ENCODE measurements at places on chromosomes 6 and 20.

GRCh38 chr6:105790635-105791034, 295.5 kb upstream of the PRDM1 start:
- DNase-seq, result no peak

DNA sequence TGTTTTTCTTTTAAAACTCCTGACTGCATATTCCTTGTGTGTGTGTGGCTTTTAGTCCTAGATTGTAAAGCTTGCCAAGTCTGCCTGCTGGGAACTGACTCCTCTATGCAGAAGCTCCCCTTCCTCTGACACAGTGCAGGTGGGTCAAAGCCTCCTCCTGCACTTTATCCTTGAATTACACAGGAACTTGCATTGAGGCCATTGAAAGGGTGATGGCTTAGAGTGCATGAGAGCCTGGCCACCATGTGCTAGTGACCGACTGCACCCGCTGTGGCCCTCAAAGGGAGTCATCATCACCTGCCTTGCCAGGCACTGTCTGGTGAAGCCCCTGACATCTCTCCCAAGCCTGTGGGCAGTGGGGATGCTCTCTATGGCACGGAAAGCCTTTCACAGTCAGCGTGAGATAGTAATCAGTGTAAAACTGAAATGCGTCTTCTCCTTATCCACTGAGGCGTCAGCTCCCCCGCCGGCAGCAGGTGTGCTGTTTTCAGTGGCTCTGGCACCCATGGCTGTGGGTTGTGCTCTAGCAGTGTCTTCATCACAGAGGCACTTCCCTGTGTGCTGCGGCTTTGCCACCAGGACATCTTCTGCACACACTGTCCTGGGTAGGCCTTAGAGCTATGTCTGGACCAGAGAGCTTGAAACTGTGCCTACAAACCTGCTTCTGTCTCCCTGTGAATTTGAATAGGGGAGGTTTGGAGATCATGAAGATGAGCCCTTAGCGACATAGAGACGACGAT, 87.9 kb downstream of the THBS2 start:
- DNase-seq, result no peak

DNA sequence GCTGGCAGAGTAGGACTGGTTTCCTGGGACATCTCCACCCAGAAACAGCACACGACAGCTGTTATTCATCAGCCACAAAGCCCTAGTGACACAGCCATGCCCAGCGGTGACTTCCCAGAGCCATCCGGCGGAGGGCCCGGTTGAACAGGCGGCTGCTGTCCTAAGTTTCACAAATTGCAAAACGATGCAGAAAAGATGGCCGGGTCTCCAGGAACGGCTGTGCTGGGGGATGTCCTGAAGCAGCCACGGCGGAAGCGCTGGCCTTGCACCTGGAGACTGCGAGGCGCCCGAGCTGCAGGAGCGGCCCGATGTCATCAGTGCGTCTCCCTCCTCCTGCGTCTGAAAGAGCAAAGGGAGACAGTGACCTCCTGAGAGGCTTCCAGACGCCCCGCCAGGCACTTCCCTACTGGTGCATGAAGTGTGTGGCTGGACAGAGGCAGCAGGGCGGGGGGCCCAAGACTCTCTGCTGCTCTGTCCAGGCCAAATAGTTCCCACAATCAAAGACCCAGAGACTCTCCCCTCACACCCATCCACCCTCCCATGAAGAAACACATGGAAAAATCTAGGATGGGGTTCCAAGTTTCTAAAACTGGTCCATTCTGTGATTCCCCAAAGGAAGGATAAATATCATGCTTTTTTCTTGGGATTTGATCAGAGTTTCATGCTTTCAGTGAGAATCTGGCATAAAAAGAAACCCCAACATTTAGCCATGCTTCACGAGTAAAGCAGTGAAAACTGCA, 44.0 kb downstream of the SSR1 start:
- DNase-seq, result no peak

- DNase-seq, result no peak
Measured at GRCh38 chr20:57795342-57795697, 85.5 kb upstream of the PMEPA1 start.

- no peak for DNase-seq
Measured at GRCh38 chr6:97111243-97111642, 171.8 kb downstream of the MMS22L start.

- no peak for DNase-seq
Measured at GRCh38 chr6:121847806-121848522, 412.5 kb downstream of the GJA1 start.

DNA sequence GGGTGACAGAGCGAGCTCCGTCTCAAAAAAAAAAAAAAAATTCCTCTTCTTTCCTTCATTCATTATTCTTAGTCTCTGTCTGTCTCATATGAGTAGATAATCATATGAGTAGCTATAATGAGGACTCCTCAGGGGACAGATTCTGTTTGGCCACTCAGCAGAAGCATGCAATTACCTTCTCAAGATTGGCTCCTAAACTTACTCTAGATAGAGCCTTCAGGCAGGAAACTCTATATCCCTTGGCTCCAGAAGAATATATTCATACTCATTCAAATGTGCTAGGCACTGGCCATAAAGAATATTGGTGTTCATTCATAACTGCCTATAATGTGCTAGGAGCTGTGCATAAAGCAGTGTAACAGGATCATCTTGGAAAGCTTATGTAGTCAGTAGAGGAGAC, 2.2 kb upstream of the ACAT2 start:
- DNase-seq, result no peak

Data from GM18507 (cell line).